ENCODE measurements at places on chromosomes 5 and 9.
A peak's percentile ranks its signal among the peaks of the same experiment; 100 is the strongest.

GRCh38 chr9:107103621-107104020, 179.5 kb upstream of the RAD23B start:
- DNase-seq, result no peak

DNA sequence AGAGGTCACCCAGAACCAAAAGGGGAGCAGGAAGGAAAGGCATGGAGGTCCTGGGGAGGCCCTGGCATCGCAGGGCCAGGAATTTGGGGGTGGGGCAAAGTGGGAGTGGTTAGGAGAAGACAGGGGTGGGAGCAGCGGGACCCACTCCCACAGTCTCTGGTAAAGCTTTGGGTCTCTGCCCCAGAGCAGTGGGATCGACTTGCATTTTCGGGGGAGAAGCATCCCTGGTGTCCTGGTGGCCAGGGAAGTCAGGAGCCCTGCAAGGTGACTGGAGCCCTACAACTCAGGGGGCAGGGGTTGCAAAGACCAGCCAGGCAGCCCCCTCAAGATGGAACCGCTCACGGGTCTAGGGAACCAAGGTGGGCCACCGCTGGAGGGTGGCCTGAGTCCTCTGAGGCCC, 22.4 kb upstream of the GTF3C5 start:
- DNase-seq, result no peak

DNA sequence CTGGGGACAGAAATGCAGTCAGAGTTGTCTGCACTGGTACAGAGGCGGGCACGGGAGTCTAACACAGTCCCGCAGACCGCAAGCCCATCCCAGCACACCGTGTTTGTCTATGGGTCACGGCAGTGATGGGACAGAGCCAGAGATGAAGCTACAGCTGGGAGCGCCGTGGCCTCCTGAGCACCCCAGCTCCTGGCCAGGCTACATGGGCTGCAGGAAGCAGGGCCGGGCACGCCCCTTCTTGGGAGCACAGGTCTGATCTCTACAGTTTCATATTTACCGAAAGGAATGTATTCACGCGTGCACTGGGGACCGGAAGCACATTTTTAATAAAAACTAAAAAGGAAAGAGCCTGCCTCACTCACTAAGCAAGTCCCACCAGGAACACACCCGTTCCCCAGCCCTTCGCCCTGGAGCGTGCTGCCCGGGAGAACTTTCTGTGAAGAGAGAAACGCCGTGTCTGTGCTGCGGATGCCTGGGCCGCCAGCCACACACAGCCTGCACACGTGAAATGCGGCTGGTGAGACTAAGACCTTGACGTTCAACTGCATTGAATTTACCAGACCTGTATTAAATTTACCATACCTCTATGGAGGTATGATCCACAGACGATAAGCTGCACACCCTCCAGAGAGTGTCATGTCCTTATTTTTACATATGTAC, 81.1 kb downstream of the VAV2 start:
- no peak for DNase-seq

DNA sequence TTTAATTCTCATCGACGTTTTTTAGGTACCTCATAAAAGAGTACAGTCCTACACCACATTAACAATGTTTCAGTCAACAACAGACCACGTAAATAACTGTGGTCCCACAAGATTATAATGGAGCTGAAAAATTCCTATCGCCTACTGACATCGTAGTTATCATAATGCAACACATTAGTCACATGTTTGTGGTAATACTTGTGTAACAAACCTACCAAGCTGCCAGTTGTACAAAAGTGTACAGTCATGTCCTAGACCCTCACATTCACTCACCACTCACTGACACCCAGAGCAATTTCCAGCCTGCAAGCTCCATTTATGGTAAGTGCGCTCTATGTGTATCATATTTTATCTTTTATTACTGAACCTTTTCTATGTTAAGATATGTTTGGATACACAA, 16.8 kb downstream of the GNAQ start:
- DNase-seq, result no peak

- DNase-seq, result no peak
Observed at GRCh38 chr5:148376198-148376597, 7.6 kb upstream of the FBXO38 start.

DNA sequence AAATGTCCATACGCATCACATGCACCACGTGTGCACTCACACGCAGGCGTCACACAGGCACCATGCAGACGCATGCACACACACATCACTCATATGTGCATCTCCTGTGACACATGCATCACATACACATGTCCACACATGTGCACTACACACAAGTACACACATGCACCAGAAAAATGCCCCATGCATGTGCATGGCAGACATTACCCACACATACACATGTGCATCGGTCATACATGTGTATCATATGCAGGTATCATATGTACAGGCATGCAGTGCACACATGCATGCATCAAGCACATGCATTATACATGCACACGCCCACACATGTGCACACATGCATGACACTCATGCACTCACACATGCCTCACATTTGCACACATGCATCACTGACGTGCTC, 26.1 kb downstream of the ADAMTS2 start:
- no peak for DNase-seq

- DNase-seq, result no peak
Observed at GRCh38 chr9:134060546-134060945, 7.3 kb downstream of the BRD3 start.

DNA sequence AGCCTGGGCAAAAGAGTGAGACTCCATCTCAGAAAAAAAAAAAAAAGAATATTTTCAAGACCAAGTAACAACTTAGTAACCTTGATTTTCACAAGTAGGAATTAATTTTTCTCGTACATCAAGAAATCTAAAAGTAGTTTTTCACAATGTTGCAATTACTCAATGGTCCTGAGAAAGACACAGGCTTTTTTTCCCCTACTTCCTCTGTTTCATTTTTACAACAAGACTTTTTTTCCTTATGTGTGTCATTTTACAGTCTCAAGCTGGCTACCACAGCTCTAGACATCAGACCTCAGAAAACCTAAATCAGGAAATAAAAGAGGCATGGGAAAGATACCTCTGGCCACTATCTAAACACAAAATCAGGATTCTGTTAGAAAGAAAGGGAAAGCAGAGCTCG, 45.9 kb downstream of the WDR36 start:
- DNase-seq, result no peak

DNA sequence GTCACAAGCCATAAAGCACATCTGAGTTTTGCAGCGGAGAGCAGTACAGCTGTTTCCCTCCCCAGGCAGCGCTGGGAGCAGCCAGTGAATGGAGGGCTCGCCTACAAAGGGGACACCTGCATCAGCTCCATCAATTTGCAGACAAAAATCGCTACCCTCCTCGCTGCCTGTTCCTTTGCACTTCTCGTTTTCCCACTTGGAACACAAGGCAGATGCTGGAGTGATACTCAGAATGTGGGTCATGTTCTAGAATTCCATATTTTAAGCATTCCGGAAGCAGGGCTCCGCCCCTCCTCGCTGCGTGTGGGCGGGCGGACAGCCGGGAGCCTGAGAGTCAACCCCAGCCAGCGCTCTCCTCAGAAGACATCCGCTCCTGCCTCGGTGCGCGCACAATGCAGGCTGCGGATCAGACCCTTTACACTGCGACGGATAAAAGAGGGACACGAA, 92.1 kb downstream of the LMNB1 start:
- no peak for DNase-seq

- peak; percentile 9 for DNase-seq
Observed at GRCh38 chr5:77139001-77139400, 51.9 kb upstream of the ZBED3 start.

DNA sequence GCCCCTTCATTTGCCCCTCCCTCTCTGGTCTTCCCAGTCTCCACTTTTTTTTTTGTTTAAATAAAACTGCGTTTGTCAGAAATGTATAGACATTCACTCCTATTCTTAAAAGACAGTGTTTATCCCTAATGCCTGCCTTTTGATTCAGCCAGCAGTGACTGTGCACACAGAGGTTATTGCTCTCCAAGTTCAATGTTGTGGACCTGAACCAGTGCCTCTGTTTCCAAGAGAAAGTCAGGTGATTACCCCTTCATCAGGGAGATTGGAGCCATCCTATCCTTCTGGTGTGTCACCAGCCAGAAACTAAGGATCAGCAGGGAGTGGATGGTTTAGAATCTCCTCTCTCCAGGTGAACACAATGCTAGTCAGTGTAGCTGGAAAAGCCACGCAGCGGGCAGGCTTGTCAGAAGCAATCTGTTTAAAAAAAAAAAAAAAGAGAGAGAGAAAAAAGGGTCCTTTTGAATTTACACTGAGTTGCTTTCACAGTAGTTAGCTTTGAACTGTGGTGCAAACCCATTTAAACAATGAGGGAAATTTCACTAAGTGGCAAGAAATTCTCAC, 167.5 kb upstream of the DMRT1 start:
- no peak for DNase-seq

- peak; percentile 2 for DNase-seq
Observed at GRCh38 chr5:94771742-94772141, 153.3 kb downstream of the SLF1 start.

DNA sequence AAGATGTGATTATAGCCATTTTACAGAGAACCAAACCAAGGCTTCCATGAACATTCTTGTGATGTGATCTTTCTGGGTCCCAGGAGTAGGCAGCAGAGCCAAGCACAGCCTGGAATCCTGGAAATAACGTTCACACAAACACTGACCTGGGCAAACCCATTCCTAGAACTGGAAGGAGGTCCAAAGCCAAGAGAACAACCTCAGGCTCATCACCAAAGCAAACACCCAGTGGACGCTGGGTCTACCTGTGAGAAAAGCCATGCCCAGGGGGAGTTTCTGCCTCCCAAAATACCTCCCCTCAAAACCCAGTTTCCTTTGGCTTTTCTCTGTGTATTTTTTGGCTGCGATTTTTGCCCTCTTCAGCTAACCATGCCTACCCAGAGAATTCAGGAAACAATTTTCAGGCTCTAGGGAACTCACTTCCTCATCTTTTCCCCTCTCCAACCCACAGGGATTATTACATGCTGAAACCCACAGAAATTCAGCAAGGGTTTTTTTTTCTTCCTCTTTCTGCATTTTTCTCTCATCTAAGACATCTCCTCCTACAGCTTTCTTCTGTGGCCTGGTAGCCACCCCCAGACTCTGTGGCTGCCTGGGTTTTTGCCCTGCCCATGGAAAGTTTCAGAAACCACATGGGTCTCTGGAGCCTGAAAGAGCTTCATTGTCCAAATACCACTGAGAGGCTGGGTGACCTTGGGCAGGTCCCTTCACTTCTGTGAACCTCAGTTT, 75.0 kb downstream of the TNC start:
- DNase-seq, result peak; percentile 86

DNA sequence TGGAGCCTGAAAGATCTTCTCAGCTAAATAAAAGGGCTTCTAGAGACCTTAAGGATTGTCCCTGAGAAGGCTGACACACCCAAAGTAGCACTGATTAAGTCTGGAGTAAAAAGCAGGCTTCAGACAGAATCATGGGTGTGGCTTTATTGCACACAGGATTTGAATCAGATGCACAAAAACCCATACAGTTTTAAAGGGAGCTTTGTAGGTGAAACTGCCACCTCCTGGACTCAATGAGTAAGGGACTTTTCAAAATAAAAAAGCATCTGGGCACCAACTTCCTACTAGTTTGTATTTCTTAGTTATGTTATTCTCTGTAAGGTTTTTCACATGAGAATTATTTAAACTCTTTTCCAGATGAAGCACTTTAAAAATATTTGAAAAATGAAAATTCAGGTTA, 129.4 kb downstream of the EDIL3 start:
- peak; percentile 22 for DNase-seq

- no peak for DNase-seq
Observed at GRCh38 chr5:168479166-168479565, 7.1 kb upstream of the RARS1 start.

GRCh38 chr5:32217886-32218396, 43.8 kb upstream of the GOLPH3 start:
- DNase-seq, result peak; percentile 73

All from KBM-7 (cell line).